ENCODE measurements at places on chromosomes 16 and 17. TPM values are rescaled to one million over a fixed set of nuclear protein-coding genes. Genes with fewer than 3 reads are reported as not detected.

Gene MMP2
- not detected for total RNA-seq

Gene LGALS9B
- total RNA-seq: not detected

Gene KRT37
- total RNA-seq: not detected

Gene SLC6A2
- not detected for total RNA-seq

Gene MT1E
- not detected for total RNA-seq

Gene CA7
- not detected for total RNA-seq

Gene CSF3
- total RNA-seq: not detected

Gene CSH1
- total RNA-seq: 8.2 TPM

DNA sequence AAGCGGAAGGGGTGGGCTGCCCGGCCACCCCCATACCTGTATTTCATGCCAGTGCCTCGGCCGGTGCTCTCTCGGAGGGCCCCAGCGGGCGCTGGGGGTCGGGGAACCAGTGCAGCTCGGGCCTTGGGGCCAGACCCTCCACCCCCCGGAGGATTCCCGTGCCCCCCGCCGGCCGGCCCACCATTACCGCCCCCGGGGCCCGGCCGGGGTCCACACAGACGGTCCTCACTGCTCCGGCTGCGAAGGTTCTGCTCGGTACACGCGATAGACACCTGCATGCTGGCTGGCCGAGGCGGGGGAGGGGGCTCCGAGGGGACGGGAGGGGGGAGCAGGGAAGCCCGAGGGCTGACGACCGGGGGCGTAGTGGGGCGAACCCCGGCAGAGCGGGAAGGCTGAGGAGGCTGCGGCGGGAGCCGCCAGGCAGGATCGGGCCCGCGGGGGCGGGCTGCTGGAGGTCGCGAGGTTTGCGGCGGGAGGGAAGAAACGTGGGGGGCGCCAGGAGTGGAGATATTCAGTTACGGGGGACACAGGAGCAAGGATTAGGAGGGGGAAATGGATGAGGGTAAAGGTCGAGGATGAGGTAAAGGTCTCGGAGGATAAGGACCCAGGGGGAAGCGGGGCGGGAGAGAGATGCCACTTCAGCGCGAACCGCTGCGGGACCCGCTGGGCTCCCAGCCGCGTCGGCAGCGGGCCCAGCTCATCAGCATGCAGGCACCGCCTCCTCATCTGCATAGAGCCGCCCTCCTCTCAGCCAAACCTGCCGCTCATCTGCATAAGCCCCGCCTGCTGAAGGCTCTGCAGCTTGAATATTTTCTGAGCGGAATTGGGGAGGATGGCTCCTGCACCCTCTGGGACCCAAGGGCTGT is at the start of gene KCNAB3:
TSS of gene KCNAB3 (minus strand) at position 699 of the 866 bp plus-strand sequence. CDS start at position 278, 421 bp downstream.
- ATAC-seq: peak; percentile 20

DNA sequence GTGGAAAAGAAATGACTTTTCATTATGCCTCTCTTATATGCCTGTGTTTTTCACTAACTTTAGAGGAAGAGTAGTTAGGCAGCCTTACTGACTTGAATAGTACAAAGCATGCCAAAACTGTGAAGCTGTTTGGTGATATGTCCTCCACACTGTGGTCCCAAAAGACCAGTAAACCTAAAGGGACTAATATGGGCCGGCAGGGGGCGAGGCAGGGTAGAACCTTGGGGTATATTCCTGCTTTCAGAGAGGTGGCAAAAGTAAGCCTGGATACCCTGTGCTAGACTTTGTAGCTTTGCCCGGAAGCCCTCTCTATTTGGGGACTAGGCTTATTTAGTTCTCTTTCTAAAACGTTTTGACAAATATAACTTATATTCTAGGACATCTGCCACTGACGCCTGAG is 36.5 kb upstream of the VWA3A start:
- peak; percentile 34 for ATAC-seq

DNA sequence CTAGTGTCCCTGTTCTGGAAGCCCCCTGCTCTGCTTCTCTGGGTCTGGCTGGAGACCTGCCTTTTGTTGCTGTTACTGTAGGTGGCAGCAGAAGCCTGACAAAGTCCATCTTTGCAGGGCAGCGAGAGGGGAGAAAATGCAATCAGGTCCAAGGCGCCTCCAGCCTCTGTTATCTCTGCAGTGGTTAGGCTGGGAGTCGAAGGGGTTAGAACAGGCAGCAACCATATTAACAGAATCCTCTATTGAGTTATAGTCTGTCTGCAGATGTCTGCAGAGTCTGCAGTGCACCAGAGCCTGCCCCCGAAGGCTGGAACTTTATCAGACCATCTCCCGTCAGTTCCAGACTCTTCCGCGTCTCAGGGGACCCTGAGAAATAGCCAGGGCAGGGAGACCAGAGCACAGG is 404.9 kb upstream of the EEF2KMT start:
- ATAC-seq: no peak

DNA sequence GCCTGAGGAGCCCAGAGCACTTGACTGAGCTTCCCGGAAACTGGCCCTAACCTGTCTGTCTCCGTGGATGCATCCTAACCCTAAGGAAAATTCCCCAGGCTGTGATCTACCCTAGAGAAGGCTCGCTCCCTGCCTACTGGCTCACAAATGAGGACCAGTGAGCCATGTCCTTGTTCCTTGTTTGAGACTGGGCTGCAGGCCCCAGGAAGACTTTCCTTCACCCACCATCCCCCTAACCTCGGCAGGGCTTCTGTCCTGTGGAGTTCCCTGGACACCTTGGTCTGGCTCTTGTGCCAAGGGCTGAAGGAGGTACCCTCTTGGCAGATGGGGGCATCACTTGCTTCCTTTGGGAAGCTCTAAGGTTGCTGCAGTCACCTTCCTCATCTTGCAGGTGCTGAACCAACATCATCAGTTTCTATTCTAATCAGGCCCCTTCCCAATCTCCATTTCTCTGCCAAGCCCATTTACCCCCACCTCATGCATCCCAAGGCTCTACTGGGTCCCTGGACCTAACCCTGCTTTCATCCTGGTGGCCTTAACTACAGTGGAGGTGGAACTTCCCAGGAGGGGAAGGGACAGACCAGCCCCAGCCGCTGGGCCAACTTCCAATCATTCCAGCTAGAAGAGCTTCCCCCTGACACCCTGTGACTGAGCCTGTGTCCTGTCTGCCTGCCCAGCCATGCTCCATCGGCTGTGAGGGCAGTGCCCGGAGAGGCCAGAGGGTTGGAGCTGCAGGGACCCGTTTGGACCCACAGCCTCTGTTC is 12.4 kb downstream of the RNF40 start:
- ATAC-seq: no peak

DNA sequence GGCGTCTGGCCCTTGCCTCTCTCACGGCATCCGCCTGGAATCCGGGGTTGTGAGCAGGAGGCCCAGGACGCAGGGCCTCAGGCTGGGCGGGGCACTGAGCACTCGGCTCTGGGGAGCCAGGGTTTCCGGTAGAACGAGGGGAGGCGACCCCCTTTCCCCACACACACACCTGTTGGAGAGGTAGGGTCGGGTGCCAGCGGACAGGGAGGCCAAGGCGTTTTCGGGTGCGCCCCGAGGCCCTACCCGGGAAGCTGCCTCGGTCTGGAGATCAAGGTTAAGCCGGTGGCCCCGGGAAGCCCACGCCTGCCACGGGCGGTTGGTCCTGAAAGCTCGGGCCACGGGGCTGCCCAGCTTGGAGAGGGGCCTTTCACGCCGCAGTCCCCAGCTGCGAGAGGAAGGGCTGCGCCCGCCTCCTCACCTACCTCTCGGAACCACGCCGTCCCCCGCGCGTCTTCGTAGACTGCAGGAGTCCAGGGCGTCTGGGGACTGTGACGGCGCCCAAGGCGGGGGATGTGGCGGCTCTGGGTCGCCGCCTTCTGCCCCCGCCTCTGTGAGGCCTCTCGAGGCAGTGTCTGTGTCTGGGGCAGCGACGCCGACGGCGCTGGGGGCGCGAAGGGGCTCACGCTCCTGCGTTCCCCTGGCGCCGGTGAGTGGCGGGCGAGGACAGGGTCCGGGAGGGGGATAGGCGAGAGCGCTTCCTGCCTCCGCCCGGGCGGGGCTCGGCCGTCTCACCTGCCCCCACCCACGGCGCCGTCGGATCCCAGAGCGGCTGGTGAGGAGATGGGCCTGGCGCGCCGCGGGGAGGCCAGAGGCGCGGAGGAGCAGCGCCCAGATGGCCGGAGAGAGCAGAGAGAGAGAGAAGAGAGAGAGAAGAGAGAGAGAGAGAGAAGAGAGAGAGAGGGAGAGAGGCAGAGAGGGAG is 20.3 kb upstream of the HOXB9 start:
- ATAC-seq: peak; percentile 62

- ATAC-seq: no peak
Measured at GRCh38 chr17:61064087-61064951, 335.3 kb upstream of the TBX2 start.

DNA sequence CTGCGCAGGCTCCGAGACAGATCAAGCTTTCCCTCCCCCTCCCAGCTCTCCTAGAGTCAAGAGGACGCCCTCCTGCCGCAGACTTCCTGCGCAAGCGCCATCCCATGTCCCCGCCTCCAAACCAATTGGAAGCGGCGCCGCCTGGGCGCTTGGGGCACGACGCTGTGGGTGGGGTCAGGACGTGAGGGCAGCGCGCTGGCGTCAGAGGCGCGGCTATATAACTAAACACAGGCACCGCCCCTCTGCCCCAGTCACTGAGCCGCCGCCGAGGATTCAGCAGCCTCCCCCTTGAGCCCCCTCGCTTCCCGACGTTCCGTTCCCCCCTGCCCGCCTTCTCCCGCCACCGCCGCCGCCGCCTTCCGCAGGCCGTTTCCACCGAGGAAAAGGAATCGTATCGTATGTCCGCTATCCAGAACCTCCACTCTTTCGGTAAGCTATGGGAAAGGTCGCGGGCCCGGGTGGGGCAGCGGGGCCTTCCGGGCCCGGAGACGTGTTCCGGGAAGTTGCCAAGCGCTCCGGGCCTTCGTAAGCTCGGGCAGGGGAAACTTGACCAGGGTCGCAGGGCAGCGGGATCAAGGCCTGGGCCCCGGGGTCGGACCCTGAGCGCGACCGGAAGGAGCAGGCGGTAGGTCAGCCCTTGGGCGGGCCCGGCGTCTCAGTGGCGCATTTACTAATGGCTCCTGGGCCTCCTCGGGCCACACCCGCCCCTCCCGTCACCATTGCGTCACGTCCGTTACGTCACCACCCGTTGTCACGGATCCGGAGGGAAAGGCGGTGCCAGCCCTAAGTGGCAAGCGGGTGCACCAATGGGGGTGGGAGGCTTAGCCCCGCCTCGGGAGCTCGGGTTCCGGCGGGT is at the start of gene EIF1:
TSS of gene EIF1 (plus strand) at position 245 of the 856 bp plus-strand sequence. CDS start at position 399, 154 bp downstream.
- peak; percentile 85 for ATAC-seq

DNA sequence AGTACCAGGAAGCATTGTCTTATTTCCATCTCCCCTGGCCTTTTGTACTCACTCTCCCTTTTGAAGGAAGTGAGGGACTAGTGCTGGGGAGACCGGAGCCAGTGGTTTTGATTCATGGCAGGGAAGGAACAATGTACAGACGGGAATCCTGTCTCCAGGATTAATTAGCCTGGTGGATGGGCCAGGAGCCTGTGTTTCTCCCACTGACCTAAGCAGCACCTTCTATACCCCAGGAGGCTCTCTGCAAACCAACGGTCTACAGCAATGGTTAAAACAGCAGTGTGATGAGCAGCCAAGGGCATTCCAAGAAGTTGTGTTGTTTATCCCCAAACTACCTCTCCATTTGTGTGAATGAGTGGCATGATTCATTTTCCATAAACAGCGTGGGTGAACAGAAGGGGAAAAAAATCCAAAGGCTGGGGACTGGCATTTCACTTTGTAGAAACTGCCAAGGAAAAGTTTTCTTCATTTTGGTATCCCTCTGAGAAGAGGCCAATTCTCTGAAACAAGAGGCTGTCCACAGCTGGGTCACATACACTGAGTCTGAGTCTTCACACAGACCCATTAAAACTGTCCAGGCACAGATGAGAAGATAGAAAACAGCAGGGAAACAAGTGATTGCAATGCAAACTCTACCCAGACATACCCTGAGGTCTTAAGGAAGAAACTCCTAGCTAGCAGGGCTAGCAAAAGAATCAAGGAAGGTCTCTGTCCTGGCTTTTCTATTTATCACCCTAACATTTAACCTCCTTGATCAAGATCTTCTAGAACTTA is 18.1 kb downstream of the ANKFN1 start:
- no peak for ATAC-seq

DNA sequence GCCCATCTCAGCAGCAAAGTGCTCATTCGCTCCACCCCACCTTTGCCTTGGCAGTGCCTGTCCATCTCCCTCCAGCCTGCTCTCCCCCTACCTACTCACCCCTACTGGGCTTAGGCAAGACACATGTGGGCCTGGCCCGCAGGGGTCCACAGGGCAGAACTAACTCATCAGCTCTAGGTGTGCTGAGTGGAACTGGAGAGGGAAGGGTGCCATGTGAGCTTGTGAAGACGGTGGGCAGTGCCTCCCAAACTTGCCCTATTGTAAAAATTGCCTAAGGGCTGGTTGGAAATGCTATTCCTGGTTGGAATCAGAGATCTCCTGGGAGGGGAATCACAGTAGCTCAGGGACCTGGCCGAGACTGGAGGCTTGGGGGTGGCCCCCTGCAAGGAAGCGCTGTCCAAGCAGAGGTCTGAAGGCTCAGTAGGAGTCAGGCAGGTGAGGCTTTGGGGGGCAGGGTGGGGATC is 29.1 kb upstream of the TNS4 start:
- no peak for ATAC-seq

GRCh38 chr17:36901506-36901905 is 35.8 kb upstream of the LHX1 start:
- ATAC-seq: no peak

- ATAC-seq: no peak
Measured at GRCh38 chr16:81447383-81448101, 2.9 kb downstream of the CMIP start.

DNA sequence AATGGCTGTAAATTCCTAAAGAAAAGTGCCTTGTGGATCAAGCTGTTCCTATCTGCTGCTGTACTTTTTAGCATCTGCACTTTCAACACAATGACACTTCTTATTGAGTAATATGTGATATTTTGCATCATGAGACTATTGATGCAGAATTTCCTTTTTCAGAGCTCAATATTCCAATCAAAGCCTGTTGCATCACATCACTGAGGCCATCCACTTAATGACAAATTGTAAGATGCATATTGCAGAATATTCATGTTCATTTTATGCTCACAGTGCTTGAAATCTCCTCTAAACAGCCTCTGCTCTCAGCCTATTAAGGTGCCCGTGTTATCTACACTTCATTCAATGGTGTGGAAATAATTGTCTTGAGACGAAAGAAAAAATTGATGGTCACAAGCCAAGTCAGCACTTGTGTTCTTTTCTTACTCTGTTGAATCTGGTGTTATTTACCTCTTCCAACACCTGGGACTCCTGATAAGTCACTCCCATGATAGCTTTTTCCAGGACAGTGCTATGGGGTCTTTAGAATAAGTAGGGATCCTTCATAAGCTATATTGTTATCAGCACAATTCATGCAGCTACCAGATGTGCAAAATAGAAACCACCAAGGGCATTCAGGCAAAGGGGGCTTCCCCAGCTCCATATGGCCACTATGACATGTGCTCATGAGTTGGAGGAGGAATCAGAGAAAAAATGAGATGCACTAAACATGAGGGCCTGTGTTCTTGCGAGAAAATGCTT is 9.3 kb upstream of the SKAP1 start:
- ATAC-seq: peak; percentile 60

Data from activated T-helper 17 cell treated with anti-CD3 and anti-CD28 coated beads, Interleukin-2, amount 50 U/mL, for 72 hours (primary cell).